ENCODE measurements at places on chromosomes 4 and X.

- DNase-seq, result no peak
Measured at GRCh38 chrX:19956923-19957322, 33.9 kb downstream of the BCLAF3 start.

GRCh38 chrX:50799531-50799961 lies 14.4 kb downstream of the SHROOM4 start:
- DNase-seq, result no peak

GRCh38 chr4:55475394-55476243 lies 71.1 kb downstream of the CLOCK start:
- DNase-seq, result no peak

DNA sequence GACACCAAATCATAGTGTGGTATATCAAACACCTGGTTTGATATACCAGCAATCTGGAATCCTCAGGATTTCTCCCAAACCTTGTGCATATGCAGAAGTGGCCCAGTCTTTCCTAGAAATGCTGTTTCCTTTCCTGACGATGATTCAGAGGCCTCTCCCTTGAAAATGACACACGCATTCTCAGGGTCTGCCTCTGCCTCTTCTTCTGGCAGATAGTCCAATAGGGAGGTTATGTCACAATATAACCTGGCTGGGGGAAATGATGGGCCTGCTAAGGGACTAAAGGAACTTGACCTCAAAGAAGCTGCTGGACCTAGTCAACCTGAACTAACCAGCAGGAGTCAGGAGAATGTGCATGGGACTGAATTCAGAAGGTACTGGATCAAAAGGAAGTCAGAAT lies 435.2 kb downstream of the IDS start:
- DNase-seq, result no peak

DNA sequence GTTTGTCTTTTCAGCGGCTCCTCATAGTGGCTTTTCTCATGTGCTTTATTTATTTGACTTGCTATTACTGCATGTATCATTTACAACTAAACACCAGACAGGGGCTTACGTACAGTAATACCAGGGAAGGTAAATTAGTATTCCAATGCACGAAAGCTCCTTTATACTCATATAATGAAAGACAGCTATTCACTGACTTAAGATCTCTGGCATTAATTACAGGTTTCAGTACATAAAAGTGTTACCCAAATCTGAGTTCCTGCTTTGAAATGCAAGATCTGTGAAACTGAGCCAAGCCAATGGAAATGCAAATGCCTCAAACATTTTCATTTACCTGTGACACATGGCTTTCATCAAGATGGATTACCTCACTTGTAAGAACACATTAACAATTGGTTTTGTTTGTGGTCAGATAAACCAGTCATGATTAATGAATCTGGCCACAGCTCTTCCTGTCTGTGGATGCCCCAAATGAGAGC lies 107.2 kb downstream of the ANAPC4 start:
- no peak for DNase-seq

DNA sequence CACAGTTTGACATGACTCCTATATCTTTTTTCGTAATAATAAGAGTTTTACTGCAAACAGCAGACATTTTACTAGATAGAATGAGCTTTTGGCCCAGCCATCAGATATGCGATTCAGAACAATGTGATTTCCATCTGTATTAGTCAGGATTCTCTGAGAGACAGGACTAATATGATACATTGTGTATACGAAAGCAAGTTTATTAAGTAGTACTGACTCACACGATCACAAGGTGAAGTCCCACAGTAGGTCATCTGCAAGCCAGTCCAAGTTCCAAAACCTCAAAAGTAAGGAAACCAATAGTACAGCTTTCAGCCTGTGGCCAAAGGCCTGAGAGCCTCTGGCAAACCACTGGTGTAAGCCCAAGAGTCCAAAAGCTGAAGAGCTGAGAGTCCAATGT lies 24.1 kb downstream of the CXCL8 start:
- no peak for DNase-seq

DNA sequence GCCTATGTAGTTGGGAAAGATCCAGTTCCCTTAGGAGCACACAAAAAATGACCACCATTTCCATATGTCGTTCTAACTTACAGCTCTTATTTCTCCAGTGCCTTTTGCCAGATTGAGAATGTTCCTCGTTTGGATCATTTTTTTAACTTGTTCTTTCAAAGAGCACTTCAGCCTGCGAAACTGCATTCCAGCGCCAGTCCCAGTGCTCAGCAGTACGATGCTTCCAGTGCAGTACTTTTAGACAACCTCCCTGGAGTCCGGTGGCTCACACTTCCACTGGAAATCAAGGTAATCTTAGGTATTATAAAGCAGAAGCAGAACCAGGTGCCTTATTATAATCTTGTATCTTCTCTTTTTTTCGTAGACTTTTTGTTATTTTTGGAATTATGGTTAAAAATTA lies 42.6 kb upstream of the SLC25A31 start:
- DNase-seq, result no peak

GRCh38 chrX:150161193-150161592 lies 201.9 kb upstream of the MAMLD1 start:
- no peak for DNase-seq

DNA sequence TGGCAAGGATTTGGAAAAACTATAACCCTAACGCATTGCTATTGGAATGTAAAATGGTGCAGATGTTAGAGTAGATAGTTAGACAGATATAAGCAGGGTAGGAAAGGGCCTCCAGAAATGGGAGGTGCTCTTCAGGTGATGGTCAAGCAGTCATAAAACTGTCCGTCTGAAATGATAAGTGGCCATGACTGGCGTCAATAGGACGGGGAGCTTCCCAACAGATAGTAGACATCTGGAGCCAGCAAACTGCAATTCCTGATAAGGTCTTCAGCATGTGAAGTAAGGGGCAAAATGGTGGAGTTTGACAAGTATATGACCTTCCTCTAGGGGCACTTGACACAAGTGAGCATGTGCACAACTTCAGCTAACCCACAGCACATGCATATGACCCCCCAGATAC lies 250.4 kb downstream of the MAGEB5 start:
- DNase-seq, result no peak

DNA sequence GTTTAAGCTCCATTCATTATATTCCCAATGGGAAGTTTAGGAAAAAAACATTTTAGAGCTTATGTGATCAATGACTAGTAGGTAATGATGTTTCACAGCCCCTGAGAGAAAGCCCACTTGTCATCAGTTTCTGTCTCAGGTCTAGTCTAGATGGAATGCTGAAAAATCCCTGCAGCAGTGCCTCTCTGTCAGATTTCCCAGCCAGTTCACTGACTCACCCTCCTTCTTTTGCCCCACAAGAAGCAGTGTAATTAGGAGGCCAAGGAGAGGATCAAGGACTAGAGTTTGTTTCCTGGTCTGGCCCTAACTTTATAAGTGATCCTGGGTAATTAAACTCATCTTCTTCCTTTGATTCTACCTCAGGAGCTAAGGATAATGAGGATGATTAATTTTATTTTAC lies 118.7 kb upstream of the ANXA3 start:
- no peak for DNase-seq

GRCh38 chr4:111228874-111229273 lies 606.0 kb upstream of the PITX2 start:
- no peak for DNase-seq

All from activated CD8-positive, alpha-beta memory T cell treated with anti-CD3 and anti-CD28 coated beads for 24 hours (primary cell).